ENCODE measurements at places on chromosomes 5 and 9.

DNA sequence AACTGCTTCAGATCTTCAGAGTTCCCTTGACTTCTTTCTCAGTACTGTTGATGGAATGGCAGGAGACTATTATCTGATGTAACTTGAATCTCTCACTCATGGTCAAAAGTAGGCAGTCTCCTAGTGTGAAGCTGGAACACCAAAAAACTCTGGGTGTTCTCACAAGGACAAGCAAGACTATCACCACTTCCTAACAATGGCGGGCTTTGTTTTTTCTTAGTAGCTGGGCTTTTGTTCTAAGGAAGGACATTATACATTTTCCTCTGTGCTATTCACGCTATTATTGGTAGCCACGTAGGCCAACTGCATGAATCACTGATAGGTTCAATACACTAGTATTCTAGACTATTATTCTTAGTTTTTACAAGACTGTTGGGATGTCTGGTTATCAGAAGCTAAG, 67.7 kb upstream of the ATG10 start:
- no peak for DNase-seq

DNA sequence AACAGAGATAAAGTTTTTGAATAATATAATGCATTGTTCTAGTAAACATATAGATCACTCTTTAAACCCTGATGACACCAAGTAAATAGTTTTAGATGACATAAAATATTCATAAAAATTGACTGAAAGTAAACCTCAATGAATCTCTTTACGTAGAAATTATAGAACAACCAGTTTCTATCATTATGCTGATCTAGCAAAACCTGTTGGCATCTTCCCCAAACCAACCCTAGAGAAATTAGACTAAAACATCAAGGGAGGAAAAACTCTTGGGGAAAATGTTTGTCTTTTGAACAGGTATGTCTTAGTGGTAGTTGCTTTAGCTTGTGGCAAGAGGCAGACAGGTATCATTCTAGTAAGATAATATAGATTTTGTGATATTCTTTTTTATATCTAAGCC, 747.0 kb upstream of the CDH6 start:
- no peak for DNase-seq

DNA sequence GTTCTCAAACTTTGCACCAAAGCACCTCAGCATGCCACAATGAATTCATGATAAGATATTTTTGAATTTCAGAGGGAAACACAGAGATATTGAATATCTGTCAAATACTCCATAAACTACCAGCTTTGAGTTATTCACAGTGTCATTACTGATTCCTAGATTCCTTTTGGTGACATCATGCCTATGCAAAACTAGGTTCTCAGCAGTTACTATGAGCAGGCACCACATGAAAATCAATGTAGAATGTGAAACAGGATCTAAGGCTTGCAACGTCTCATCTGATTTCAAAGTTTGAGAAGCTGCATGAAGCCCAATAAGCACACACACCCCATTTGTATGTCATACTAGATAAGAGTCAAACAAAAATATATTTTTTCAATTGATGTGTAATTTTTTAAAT, 426.5 kb downstream of the NR2F1-AS1 start:
- no peak for DNase-seq

GRCh38 chr5:93278896-93279295, 302.1 kb downstream of the NR2F1-AS1 start:
- DNase-seq = no peak

GRCh38 chr9:123631862-123632261, 275.9 kb downstream of the CRB2 start:
- DNase-seq = no peak

- DNase-seq = no peak
These were observed 157.5 kb downstream of the EBF1 start for GRCh38 chr5:158942217-158942616.

DNA sequence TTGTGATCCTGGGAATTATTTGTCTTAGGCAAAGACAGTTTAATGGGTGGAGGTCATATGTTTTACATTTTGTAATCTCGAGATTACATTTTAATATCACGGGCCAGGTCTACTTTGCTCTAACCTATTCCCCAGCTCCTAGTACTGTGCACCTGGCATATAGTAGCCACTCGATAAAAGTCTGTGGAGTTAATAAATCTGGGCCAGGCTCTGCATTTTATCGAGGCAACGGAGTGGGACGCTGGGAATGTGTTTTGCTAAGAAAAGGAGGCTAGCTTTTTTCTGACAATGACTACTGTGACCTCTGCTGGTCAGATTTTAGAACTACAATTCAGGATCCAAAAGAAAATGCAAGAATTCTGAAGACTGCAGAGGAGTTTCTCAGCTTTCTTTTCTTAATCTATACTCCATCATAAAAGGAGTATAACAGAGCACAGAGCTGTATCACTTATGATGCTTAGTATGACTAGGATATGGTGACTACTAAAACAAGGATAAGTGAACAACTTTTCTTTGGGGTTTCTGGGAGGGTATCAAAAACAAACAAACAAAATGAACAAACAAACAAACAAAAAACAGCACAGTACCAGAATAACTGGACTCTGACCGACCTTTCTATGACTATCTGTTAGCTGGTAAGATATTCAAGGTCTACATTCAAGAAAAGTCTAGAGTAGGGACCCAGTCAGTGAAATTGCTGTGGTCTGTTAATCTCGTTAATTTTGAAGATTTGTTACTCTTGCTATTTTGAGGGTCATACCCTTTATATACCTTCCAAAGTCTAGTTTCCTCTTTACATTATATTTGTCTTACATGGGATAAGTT, 46.1 kb upstream of the CER1 start:
- DNase-seq = no peak

GRCh38 chr9:19513671-19514275, 105.0 kb downstream of the ACER2 start:
- no peak for DNase-seq

DNA sequence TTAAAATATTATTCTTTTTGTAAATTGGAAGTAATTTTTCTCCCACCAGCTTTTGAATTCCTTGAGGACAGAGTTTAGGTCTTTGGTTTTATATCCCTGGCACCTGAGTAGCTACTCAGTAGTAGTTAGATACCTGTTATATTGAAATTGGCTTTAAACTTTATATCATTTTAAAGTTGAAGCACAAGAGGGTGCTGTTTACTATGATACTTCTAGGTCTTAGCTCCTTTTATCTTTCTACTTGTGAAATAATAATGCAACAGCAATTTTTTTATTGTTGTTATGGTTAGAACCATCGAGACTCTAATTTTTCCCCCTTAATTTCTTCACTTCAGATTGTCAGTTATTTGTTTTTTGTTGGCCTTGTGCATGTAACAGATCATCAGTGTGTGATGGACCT, 46.3 kb downstream of the AP3S1 start:
- no peak for DNase-seq

GRCh38 chr5:11385901-11386293, 518.3 kb downstream of the CTNND2 start:
- DNase-seq = no peak

- DNase-seq = no peak
These were observed 97.1 kb downstream of the ENC1 start for GRCh38 chr5:74543162-74543995.

DNA sequence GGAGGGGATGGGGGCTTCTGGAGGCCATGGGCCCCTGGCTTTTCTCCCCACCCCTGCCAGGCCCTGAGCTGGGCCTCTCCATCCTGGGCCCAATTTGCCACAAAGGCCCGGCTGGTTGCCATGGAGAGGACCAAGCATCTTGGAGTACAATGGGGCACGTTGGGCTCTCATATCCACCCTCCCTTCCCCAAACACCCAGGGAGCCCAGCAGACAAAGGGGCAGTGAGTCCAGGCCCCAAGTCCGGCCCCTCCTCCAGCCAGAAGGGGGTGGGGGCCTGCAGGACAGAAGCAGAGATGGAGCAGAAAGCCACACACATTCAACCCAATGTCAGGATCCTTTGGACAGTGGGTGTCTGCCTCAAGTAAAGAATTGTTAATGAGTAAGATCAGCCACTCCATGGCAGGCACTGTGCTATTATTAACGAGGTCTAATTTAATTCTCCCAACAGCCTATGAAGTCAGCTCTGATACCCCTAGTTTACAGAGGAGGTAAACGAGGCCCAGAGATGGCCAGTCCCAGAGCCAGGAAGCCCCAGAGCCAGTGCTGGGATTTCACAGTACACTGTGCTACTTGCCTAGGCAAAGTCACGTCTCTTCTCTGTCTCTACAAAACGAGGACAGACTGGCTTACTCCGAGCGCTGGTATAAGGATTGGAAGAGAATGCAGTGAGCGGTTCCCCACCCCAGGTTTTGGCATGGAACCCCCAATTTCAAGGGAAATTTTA, 2.3 kb downstream of the CRB2 start:
- DNase-seq = no peak

DNA sequence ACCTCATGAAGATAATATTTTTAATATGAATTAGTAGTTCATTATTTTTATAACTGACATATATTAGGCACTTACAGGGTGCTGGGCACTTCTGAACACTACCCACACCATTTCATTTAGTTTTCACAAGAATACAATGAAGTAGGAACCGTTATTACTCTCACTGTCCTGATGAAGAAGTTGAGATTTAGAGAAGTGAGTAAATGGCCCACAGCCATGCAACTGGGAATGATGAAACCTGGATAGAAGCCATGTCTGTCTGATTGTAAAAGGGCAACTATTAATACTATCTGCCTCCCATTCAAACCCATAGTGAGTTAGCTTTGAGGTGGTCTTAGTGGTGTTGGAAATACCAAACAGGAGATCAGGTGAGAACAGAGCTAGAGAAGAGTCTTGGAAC, 29.6 kb upstream of the OTULINL start:
- DNase-seq = no peak

DNA sequence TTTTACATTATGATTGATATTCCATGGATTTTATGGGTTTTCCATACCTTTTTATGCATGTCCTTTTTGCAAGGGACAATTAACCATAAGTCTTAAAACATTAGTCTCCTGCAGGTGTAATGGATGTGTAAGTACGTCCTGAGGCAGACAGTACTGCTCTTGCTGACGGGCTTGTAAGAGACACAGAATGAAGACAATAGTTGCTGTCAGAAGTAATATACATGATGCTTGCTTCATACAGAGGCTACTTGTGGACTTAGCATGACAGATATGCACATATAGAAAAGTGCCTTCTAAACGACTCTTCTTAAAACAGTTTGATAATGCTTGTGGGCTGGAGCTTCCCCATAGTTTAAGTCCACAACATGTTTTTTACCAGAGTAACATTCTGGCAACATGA, 182.7 kb downstream of the SPATA31D1 start:
- no peak for DNase-seq

DNA sequence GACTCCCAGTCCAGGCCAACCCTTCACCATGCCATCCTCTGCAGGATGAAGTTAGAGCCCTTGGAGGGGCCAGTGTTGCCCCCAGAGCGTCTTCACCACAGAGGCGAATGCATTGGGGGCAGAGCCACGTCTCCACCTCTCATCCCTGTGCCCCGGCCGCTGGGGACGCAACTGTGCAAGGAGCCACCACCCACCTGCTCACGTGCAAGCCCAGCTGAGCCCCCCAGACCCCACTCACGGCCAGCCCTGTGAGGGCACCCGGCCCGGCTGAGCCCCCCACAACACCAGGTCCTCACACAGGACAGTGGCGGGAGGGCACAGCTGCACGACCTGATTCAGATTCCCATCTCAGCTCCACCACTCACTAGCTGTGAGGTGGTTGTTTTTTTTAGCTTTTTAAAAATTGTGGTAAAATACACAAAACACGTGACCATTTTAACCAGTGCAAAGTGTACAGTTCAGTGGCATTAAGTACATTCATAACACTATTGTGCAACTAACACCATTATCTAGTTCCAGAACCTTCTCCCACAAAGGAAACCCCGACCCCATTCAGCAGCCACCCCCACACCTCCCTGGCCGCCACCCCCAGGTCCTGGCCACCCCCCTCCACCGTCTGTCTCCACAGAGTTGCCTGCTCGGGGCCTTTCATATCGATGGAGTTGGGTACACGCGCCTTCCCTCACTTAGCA, 33.5 kb upstream of the UBAC1 start:
- DNase-seq = no peak

- no peak for DNase-seq
These were observed 29.6 kb downstream of the MLLT3 start for GRCh38 chr9:20592673-20593072.

DNA sequence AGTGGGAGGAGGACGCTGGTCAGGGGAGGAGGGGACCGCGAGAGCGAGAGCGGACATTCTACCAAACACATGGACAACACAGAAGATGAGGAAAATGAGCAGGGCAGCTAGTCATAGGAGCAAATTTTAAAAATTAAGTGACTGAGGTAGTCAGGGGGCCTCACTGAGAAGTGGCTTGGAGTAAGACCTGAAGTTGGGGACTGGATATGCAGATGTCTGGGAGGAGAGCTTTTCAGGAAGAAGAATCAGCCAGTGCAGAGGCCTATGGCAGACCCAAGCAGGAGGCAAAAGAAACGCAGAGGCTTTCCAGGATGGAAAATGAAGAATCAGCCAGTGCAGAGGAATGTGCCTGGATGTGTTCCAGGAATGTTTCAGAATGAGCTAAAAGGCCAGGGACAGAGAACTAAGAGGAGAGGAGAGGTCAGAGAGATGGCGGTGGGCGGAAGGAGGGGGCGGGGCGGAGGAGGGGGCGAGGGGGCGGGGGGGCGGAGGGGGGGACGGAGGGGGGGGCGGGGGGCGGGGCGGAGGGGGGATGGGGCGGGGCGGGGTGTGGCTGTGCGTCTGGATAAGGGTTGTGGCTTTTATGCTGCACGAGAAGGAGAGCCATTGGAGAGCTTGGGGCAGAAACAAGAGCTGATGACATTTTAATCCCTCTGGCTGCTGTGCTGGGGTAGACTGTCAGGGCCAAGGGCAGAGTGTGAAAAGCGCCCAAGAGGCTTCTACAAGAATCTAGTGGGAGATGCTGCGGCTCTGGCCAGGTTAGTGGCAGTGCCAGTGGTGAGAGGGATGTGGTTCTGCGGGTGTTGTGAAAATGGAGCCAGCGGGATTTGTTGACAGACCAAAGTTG, 129.6 kb downstream of the KCNIP1 start:
- DNase-seq = no peak

DNA sequence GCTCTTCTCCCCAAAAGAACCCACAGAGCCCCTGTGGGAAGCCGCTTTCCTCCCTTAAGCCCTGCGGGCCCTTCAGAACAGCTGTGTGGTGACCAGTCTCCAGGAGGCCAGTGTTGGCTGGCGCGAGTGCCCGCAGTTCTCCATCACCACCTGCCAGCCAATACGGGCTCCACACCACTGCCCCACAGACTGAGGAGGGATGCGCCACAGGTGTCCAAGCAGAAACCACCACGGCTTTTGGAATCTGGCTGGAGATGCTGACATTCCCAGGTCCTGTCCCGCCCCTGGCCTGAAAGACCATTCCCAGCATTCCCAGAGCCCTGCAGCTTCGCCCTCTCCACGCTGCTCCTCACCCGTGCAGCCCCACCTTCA, 12.8 kb downstream of the CCNI2 start:
- DNase-seq = no peak

DNA sequence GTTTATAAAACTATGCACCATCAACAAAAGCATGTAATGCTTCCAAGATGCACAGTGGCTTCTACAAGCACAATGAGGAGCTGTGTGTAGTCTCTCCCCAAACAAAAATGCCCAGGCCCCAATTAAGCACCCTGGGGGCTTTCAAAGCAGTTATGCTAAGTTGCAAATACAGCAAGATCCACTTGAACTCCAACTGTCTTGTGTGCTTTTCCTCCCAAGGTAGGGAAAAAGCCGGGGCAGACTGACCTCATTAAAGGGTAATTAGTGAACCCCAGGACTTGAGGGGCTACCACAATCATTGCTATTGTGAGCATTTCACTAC, 13.1 kb downstream of the ZNF608 start:
- DNase-seq = no peak

All from activated T-helper 1 cell treated with anti-CD3 and anti-CD28 coated beads, Interleukin-2, amount 50 U/mL, for 16 hours (primary cell).